Skeletal muscle cell (primary cell): ENCODE measurements at places on chromosomes 4 and X.

GRCh38 chr4:90007494-90008167, 113.0 kb downstream of the MMRN1 start:
- no peak for DNase-seq

DNA sequence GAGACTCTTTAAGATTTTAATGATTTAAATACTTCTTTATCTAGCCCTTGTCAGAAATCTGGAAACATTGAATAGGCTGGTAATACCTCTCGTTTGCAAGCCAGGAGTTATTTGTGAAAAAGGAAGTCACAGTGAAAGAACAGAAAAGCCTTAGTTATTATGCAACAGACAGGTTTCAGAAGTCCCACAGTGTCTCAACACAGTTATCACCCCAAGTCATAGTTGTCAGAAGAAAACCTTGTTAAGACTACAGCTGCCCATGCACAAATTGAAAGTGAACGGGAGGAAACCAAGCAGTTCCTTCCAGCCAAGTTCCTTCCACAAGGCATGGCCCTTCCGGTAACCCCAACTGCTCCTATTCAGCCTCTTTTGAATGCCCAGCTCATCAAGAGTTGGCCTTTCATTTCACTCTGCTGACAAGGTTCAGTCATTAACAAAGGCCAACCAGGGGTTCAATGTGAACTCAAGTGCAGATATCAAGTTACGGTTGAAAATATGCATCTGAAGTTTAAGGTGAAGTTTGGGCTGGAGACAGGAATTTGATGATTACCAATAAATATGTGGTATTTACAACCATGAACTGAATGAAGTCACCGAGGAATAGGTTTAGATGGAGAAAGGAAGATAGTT, 15.6 kb downstream of the ALPK1 start:
- no peak for DNase-seq

DNA sequence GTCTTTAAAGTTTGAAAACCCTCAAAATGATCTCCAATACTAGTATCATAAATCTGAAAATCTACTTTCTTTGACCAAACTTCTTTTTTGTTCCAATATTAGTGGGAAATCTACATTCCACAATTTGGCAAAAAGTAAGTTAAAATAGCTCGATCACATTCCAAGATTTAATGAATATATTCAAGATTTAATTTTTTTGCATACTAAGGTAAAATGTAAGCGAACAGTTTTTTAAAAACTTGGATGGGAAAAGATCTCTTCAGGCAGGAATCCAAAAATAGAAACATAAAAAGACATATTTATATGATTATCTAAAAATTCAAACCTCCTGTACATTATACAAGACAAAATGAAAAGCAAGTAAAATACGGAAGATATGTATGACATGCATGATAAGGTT, 31.2 kb downstream of the CNOT6L start:
- no peak for DNase-seq

- no peak for DNase-seq
Measured at GRCh38 chr4:73753215-73753614, 12.8 kb downstream of the CXCL8 start.

GRCh38 chr4:2272026-2272827, 10.3 kb upstream of the MXD4 start:
- no peak for DNase-seq

GRCh38 chr4:82677327-82677726, 115.5 kb upstream of the TMEM150C start:
- DNase-seq: no peak

- no peak for DNase-seq
Measured at GRCh38 chrX:53716328-53717088, 30.0 kb upstream of the HUWE1 start.

GRCh38 chr4:113223001-113223400, 173.5 kb downstream of the ANK2 start:
- no peak for DNase-seq

- no peak for DNase-seq
Measured at GRCh38 chr4:77776182-77777134, 42.7 kb downstream of the CNOT6L start.

GRCh38 chr4:150816491-150816890, 198.6 kb downstream of the LRBA start:
- DNase-seq: no peak

GRCh38 chrX:11474576-11474975, 181.4 kb downstream of the AMELX start:
- peak; percentile 47 for DNase-seq

DNA sequence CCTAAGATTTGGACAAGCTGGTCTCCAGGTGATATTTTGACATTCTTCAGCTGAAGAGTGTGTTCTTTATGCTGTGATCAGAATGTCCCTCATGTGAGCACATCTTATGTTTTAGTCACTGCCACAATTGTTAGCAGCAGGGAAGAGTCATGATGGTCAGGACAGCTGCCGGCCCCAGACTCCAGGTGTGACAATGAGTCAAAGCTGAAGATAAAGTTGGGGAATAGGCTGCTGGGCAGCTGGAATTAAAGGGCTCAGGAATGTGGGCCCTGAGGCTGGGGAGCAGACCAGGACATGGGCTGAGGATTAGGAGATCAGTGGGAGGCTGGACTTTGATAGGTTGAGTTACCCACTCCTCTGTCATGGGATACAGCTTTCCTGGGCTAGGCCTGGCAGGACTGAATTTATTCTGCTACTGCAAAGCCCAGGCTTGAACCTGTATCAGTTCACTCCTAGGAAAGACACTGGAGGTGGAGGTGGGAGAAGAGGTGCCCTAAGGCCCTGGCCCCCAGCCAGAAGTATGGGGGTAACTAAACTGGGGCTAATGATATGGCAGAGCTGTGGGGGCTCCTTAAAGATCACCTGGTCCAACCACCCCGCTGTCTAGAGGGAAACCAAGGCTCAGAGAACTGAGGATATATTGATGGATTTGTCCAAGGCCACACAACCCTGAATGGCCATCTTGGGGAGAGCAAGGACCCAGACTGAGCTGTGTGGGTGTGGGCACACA, 119.5 kb downstream of the PJA1 start:
- no peak for DNase-seq

DNA sequence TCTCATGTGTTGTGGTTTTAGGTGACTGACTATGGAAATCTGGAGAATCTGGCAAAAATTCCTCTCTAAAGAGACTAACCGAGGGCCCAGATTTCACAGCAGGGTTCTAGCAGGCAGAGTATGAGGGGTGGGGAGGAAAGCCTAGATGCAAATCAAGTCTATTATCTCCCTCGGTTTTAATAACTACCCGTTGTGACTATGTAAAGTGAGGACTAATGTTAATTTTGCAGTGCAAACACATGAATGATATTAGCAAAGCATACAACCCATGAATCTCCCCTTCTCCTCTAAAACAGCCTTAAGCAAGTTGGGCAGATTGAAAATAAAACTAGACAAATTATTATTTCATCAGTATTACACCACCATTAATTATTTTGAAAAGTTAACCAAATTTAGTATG, 131.4 kb downstream of the SLITRK2 start:
- DNase-seq: no peak

DNA sequence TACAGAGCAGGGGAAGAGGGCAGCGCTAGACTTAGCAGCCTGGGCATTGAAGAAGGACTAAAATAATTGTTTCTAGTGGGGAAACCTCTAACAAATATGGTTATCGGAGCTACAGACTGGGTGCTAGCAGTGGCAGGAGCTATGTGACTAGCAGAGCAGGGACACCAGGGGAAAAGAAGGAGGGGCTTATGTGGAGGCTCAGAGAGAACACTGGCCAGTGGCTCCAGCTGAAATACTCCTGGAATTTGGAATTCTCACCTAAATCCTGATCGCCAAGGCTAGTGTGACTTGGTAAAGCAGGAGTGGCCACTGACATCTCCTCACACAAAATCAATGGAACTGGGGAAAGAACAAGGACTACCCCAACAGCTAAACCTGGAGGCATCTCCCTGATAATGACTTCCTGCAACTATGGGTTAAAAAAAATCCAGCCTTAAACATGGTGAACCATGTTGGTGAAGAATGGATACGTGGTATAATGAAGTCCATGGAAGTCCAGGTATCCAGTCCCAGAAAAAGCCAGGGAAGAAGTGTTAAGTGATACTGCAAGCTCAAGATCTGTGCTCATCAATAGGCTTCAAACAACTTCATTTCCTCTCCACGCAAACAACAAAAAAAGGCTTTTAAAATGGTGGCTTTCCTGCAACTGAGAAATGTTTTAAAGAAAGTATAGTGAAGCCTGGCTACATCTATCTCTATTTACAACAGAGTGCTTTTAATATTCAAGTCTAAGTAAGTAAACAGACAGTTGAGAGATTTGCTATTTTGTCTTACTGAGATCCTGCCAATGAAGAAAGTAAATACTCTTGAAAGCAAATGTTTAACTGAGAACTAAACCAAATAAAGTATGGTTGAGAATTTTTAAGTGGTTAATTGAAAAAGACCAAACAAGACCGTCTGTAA, 1.8 kb downstream of the TAPT1 start:
- no peak for DNase-seq

DNA sequence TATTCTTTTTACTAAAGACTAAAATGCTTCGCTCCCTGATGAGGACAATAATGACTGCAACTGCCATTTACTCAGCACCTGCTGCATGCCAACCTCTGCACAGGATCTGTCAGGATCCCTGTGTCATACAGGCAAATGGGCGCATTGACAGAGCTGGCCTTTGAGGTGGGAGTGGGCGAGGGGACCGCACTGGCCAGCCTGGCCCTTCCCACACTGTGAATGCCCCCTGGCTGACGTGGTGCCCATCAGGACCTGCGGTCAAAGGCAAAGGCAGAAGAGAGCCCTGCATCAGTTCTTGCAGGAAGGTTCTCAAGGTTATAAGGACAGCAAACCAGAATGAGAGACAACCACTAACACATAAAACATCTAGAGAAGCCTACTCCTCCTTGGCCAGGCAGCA, 67.9 kb downstream of the HAUS3 start:
- DNase-seq: no peak

DNA sequence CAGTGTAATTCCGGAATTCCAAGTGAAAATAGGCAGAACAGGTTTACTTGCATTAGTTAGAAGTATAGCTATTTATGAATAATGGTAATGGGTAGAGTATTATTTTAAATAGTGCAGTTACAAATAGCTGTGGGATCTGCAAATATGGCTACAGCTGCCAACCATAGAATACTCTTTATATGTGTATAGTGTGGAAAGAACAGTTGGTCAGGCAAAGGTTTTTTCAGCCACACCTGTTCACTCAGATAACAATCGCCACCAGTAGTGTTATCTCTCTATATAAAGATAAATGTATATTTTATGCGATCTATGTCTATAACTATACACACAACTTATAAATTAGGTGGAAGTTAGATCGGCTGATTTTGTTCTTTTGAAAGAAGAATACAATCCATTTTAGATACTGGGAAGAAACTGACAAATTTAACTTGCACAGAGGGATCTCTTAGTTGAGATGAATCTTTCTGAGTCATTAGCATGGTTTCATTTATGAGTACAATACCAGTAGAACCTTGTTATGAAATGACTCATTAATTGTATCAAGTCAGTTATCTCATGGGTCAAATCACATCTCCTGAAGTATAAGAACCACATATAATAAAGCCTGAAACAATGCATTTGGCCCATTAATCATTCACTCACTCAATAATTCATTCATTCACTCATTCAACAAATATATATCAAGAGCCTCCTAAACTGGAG, 100.9 kb upstream of the NR3C2 start:
- DNase-seq: no peak

- no peak for DNase-seq
Measured at GRCh38 chr4:128819082-128819742, 9.7 kb downstream of the JADE1 start.

DNA sequence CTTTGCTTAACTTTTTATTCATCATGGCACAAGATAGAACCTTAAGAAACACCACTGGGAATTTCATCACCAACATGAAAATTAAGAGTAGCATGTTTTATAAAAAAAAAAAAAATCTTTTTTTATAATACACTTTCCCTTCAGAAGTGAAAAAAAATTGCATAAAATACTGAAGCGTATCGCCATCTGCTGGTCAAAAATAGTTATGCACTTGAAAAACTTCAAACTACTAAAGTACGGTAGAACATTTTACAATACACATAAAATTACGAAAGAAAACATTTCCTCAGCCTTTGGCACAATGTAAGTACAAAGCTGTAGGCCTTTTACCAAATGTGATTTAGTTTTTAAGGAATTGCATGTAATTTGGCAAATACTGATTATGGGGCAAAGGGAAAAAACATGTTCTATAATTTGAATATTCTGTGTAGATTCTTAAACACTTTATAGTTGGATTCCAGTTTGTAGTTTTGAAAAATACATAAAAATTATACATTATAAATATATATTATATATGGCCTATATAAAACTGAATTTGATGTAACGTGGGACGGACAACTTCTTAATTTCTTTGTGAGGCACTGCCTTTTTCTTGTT, 26.5 kb downstream of the HCCS start:
- peak; percentile 10 for DNase-seq

GRCh38 chr4:89712827-89713226, 124.1 kb downstream of the SNCA start:
- no peak for DNase-seq

DNA sequence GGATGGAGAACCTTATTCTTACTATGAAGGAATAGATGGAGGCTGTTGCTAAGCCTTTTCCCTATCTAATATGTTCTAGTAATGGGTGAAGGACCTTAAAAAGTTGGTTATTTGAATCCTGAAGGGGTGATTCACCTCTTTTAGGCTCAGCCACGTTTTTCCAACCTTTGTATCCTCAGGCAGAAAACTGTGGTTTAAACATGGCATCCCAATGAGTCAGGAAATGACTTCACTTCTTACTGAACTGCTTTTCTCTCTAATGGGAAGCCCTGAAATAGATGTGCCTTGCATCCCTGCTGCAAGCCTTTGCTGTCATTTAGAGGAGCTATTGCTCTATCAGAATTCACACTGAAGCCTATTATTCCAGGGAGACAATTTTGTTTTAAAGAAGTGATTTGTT, 191.0 kb upstream of the ARX start:
- peak; percentile 22 for DNase-seq

- DNase-seq: no peak
Measured at GRCh38 chr4:125440814-125441213, 126.1 kb downstream of the FAT4 start.

DNA sequence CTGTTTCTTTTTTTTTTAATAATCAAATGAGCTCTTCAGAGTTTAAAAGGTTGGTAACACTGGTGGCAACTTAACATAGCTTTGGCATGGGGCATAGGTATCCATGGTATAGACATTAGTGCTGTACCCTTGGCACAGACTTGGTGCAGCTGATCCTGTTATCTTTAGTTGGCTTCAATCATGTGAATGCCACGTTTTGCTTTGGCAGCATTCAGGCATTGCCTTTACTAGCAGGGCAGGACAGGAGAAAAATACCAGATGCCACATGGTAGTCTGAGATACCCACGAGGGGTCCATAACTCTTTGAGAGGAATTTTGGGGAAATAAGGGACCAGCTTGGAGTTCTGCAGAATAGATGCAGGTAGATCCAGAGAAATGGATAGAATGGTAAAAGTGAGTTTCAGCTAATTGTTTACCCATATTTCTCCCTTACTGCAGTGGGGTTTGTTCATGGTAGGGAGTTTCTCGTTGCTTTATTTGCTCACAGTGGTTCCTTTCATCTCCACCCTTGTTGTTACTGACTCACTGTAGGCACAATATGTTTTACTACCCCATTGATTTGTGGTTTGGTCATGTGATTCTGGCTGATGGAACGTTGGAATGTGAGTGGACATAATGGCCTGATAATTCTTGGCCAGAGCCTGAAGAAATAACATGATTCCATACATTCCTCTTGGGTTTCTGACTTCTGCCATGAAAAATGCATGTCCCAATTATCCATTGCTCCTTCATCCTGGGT, 342.7 kb downstream of the GLUD2 start:
- peak; percentile 11 for DNase-seq

GRCh38 chrX:133792198-133792953, 193.0 kb downstream of the GPC3 start:
- peak; percentile 18 for DNase-seq
